Pulmonary artery endothelial cell (primary cell): ENCODE measurements at places on chromosomes 5 and 9.

DNA sequence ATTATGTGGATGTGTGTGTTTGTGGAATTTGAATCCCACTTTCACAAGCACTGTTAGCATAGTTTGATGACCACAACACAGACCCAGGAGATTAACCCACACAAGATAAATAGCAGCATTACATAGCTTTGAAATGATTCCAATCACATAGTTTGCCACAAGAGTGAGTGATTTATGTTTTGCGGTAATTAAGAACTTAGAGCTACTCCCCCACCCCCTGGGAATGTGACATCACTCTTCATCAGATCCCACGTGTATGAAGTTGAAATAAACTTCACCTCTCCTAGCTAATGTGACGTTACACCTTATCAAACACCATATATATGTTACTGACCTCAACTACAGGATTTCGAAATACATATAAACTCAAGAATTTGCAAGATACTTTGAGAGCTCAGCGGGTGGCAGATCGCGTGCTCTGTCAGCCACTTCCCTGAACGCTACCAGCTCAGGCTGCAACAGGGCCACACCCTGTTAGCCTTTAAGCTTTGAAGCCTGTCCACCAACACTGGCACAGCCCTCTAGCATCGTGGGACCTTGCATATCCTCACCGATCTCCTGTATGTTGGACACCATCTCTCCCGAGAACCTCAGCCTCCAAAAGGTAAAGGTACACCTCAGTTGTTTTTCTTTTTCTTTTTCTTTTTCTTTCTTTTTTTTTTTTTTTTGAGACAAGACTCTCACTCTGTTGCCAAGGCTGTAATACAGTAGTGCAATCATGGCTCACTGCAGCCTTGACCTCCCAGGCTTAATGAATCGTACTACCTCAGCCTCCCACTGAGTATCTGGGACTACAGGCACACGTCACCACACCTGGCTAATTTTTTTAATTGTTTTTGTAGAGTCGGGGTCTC is 1.7 kb upstream of the AGTPBP1 start:
- no peak for DNase-seq

GRCh38 chr9:6616951-6617602 is 28.5 kb downstream of the GLDC start:
- no peak for DNase-seq

DNA sequence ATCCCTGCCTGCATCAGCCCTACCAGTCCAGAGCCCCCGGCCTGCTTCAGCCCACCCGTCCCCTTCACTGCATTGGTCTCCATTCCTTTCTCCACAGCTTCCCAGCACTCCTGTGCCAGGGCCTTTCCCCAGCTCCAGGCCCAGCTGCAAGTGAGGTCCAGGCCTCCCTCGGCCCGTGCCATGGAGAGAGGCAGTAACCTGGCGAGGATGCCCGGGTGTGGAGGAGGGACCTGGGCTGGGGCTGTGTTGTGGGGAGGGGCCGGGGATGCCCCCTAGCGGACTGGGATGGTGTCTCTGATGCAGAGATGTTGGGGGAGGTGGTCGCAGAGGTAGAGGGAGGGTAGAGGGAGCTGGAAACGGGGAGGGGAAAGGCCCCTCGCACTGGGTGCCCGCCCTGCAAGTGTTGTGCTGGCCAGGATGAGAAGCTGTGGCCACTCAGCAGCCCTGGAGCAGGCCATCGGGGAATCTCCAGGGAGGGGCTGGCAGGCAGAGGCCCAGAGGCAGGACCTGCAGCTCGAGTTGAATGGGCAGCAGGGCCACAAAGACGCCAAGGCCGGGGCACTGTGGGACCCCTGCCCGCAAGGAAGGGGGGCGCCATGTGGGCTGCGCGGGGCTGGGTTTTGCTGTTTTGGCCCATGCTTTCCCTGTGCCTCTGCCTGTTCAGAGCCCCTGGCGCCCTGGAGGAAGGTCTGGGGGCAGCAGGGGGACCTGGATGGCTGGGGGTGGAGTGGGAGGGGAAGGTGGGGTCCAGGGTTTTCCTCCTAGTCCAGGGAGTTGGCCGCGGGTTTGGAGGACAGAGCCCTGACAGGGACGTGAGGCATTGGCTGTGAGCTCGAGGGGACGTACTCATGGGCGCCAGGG is 26.0 kb upstream of the NKD2 start:
- no peak for DNase-seq

- no peak for DNase-seq
Observed at GRCh38 chr5:99349787-99350186, 421.0 kb upstream of the CHD1 start.
